DMS 273 treated with DMSO at 0.1 percent for 48 hours (cell line): ENCODE measurements at places on chromosomes 13 and 19.

- DNase-seq, result no peak
These were observed 109.2 kb downstream of the OLFM4 start for GRCh38 chr13:53137779-53138178.

- no peak for DNase-seq
These were observed 22.0 kb upstream of the SLC7A9 start for GRCh38 chr19:32891609-32892008.

DNA sequence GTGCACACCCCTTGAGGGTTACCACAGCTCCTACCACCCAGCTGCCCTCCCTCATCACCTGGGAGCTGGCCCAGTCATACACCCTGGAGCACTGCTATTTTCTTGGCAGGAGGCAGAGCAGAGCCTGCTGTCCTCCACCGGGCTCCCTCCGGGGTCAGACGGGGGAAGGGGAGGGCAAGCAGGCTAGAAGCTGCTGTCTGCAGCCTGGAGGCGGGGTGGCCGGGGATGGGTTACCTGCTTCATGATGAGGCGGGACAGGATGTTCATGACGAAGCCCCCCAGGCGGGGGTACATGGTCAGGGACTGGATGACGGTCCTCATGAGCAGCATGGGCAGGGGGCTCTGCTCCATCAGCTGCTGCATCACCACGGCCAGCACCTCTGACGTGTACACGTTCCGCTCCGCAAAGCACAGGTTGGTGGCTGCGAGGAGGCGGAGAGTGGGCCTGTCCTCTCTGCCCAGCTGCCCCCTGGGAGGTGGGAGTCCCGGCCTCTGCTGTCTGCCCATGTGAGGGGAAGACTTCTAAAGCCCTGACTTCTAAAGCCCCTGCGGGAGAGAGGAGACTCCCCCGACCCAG is 2.7 kb upstream of the RSPH6A start:
- DNase-seq, result no peak

DNA sequence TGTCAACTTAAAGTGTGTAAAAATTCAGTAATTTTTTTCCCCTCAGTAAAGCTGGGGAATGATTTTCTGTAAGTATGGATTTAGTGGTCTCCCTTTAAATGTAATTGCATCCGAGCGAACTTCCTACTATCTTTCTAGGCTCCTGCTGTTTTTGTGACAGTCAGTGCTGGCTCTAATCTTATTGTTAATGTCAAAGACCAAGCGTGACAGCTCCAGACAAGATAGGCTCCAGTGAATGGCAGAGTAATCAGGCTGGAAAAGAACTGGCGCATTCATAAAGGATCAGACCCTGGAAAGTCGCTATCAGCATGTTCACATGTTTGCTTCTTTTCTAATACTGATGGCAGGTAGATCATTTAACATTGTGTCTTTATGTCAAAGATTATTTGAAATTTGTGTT is 908.0 kb upstream of the ATXN8OS start:
- no peak for DNase-seq

DNA sequence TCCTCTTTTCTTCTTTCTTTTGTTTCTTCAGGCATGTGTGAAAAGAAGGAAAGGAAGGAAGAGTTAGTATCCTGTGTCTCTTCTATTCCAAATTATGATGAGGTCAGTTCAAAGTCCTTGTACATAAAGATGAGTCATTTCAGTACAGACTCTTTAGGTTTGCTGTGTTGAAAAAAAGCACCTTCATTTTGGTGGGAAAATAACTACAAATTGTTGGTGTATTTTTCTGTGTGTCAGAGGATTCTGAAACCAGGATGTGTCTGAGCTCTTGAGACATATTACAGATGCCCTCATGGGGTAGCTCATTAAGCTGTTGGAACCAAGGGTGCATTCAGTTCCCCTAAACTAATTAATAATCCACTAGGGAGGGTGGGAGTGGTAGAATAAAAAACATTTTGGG is 5.8 kb upstream of the HSPH1 start:
- DNase-seq, result no peak

DNA sequence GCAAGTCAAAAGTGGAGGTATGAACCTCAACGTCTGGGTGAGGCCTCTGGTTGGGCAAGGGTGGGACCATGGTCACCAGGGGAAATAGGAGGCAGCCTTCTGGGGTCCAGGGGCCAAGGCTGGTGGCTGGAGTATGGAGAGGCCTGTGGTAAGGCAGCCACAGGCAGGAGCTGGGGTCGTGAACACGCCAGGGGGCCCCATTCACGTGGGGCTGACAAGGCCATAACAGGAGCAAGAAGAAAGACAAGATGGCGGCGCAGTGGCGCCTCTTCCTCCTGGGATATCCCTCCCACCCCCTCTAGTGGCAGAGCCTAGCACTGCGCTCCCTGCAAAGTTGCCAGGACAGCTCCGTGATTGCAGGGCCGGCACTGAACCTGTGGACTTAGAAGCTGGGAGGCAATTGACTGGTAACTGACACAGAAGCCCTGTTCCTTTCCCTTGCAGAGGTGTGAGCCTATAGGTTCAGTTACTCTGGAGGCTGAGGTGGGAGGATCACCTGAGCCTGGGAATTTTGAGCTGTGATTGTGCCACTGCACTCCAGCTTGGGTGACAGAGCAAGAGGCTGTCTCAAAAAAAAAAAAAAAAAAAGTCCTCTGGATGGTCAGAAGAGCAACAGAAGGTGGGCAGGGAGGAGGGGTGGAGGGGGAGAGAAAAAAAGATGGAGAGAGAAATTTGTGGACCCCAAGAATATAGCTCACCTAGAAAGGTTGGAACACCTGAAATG is 19.7 kb upstream of the EDDM13 start:
- DNase-seq, result no peak

DNA sequence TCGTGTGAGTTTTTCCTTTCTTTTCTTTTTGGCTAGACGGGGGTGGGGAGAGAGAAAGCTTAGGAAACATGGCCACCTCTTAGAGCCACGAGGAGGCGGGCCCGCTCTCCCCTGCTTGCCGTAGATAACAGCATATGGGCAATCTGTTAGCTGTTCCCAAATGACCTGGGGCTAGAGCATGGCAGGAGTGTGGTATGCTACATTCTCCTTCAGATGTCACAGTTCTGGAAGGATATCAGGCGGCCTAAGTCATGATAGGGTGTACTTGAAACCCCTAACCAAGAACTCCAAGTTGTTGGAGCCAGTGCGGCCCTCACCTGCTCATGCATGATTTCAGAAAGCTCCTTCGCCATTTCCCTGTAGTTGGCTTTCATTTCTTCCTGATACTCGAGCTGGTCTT is 44.3 kb upstream of the SLC15A1 start:
- no peak for DNase-seq

DNA sequence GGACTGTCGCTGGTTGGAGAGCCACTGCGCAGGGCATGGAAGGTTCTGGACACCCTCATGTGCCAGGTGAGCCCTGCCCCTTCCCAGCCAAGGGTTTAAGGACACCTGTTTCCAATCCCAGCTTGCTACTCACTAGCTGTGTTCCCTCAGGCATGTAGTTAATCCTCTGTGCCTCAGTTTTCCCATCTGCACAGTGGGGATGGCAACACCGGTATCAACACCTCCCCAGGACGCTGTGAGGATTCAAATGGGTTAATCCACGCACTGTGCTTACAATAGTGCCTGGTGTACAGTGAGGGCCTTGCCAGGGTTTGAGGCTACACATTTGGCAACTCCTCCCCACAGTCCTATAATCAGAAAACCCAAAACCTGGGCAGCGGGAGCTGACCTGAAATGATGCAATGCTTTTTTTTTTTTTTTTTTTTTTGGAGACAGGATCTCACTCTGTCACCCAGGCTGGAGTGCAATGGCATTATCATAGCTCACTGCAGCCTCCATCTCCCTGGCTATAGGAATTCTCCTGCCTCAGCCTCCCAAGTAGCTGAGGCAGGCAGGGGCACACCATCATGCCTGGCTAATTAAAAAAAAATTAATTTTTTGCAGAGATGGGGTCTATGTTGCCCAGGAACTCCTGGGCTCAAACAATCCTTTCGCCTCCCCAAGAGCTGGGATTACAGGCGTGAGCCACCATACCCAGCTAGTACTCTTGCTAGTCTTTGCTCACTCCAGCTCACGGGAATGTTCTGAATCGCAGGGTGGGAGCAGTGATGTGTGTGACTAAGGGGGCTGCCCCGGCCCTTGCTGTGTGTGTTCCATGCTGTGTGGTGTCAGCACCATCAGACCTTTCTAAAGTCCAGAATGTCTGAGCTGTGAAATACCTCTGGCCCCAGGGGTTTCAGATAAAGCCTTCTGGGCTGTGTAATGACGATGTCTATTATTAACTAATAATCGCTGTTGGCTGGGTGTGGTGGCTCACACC is 2.3 kb downstream of the ACP4 start:
- DNase-seq, result no peak
